ENCODE measurements at places on chromosomes 3 and 15.

GRCh38 chr15:57251308-57251707, 125.0 kb upstream of the CGNL1 start:
- DNase-seq = no peak

DNA sequence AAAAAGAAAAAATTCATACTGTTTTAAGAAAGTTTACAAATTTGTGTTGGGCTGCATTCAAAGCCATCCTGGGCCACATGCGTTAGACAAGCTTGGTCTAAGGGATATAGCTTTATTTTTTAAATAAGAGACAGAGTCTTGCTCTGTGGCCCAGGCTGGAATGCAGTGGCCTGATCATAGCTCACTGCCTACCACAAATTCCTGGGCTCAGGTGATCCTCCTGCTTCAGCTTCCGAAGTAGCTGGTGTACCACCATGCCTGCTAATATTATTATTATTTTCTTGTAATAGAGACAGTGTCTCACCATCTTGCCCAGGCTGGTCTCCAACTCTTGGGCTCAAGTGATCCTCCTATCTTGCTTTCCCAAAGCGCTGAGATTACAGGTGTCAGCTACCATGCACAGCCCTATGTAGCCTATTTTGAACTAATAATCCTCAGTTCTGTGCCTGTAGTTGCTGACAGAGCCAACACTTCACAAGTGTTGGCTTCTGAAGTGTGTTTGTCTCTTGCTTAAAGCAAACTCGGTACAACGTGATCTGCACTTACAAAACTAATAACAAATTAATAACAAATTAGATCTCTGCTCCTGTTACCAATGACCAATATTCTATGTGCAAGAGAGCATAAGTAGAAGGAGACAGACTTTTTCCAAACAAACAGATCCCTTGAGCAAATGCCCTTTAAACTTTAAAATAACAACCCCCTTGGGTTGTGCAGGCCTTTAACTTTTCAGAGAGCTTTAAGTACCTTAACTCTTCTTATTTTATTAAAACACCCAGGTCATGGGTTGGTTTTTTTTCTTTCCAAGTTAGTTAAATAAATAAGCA, 135.2 kb downstream of the VGLL4 start:
- no peak for DNase-seq

GRCh38 chr3:195036974-195037373, 234.0 kb downstream of the XXYLT1 start:
- no peak for DNase-seq

DNA sequence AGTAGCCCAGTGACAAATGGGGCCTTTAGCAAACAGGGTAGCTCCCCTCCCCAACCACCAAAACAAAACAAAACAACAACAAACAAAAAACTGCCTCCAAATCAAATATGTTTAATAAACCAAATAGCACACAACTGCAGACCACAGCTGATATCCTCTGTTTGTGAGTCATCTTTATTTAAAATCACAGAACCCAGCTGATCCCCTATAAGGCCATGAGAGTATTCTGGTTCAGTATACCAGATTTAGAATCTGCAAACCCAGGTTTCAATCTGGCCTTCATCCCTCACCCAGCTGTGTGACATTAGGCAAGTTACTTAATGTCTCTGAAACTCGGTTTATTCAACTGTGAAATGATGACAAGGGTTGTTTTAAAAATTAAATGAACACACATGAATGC, 124.5 kb downstream of the SUCLG2 start:
- no peak for DNase-seq

GRCh38 chr3:146345900-146346299, 95.0 kb upstream of the PLSCR4 start:
- no peak for DNase-seq

- no peak for DNase-seq
These were observed 110.0 kb downstream of the ARNT2 start for GRCh38 chr15:80514071-80514780.

DNA sequence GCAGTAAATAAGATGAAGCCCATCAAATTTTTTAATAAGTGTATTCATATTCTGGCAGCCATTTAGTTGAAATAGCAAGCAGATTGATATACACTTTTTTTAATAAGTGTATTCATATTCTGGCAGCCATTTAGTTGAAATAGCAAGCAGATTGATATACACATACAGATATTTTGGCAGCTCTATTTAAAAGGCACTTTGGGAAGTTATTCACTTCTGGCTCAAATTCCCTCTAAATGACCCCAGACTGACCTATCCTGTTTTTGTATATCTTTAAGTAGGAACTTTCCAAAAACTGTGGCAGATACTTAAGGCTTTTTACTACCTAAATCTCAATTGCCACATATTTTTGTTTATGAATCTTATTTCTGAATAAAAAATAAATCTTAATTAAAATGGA, 122.3 kb downstream of the PLD1 start:
- DNase-seq = no peak

- DNase-seq = no peak
These were observed 23.4 kb downstream of the NCEH1 start for GRCh38 chr3:172687501-172687900.

DNA sequence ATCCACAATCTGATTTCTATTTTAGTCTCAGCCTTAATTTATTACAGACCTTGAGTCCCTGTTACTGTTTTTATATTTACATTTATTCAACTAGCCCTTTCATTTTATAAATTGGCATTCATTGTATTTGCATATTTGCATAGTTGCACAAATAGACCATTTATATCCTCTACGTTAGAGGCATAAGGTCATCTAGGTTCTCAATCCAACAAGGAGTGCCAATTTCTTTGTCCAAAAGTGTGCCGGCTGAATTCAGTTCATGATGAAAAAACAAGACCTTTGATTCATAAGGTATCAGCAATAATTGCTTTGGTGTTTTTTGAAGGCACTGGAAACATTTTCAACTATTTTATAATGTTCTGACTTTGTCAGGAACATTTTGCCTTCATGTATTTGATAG, 33.9 kb upstream of the NANOGP8 start:
- DNase-seq = no peak

DNA sequence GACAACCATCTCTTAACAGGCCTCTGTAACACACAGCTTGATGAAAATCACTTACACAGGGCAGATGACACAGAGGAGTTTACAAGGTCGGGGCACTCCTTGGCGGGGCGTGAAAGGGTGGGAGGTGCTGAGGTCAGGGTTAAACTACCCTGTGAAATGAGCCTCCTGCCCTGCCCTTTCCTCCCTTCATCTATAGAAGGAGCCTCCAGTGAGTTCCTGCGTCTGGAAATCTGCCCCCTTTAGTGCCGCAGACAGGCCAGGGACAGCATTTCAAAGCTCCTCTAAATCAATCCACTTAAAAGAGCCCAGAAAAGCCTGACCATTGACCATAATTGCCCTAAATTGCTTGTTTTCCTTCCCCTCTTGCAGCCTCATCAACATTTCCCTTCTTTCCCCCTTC, 1.9 kb downstream of the ROBO1 start:
- no peak for DNase-seq

GRCh38 chr3:195081242-195081963, 189.6 kb downstream of the XXYLT1 start:
- DNase-seq = no peak

- no peak for DNase-seq
These were observed 671.4 kb downstream of the AGBL1 start for GRCh38 chr15:86751116-86751515.

Data from stimulated activated CD4-positive, alpha-beta T cell treated with anti-CD3 and anti-CD28 coated beads, Interleukin-4, amount 100 ng/mL, for 48 hours (primary cell).